Astrocyte of the cerebellum (primary cell): ENCODE measurements at places on chromosomes 7 and 10.
A peak's percentile ranks its signal among the peaks of the same experiment; 100 is the strongest.

GRCh38 chr10:89308736-89309135 lies 6.9 kb downstream of the IFIT2 start:
- no peak for DNase-seq

DNA sequence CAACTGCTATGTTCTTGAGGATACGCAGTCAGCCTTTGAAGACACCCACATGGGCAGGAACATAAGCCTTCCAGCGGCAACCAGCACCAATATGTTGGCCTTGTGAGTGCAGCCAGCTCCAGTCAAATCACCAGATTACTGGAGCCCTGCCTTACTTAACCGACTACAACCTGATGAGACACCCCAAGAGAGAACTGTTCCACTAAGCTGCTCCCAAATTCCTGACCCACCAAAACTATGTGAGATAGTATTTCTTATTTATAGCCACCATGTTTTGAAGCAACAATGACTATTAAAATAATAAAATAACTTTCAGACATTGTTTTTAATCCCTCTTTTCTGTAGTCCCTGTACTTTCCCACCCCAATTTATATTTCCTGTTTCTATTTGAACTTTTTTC lies 179.6 kb downstream of the ADK start:
- DNase-seq = no peak

DNA sequence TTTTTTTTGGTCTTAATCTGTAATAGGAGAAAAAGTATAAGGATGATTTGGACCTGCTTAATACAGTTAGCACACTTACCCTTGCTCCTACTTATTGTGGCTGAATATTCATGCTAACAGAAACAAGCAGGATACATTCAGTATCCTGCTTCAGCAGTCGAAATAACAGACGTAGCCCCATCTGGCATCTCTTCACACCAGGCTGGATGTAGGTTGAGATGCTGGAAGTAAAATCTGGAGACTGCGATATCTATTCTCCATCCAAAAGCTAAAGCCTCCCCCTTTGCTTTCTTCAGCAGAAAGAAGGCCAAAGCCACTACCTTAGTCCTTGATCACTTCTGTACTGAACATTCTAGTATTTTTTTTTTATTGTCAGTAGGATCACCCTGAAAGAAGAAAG lies 537.4 kb downstream of the AUTS2 start:
- DNase-seq = no peak

GRCh38 chr10:34121781-34122622 lies 693.1 kb downstream of the PARD3 start:
- DNase-seq = peak; percentile 53

- no peak for DNase-seq
Observed at GRCh38 chr10:73263693-73264347, 11.4 kb upstream of the MRPS16 start.

- DNase-seq = no peak
Observed at GRCh38 chr7:105204953-105205352, 183.8 kb downstream of the SRPK2 start.

- DNase-seq = no peak
Observed at GRCh38 chr10:7485244-7485556, 74.4 kb upstream of the SFMBT2 start.
